Uterine smooth muscle cell (primary cell): ENCODE measurements at places on chromosomes 1 and 21. TPM values are rescaled to one million over a fixed set of nuclear protein-coding genes. Genes with fewer than 3 reads are reported as not detected.

The TRIM63 gene
- total RNA-seq = 0.11 and 0.25 TPM in 2 replicates

The ANGPTL3 gene
- total RNA-seq = not detected in 2 replicates

The CD2 gene
- total RNA-seq = not detected in 2 replicates

The TRABD2B gene
- not detected in 2 replicates for total RNA-seq

The REN gene
- total RNA-seq = 0.62 and 0.77 TPM in 2 replicates
